Foreskin keratinocyte (primary cell): ENCODE measurements at places on chromosomes 16 and 17. TPM values are rescaled to one million over a fixed set of nuclear protein-coding genes. Genes with fewer than 3 reads are reported as not detected.

SLFN14 gene
- polyA plus RNA-seq, result not detected in 2 replicates

EVPLL gene
- 0.07 and 0.15 TPM in 2 replicates for polyA plus RNA-seq

ABCA8 gene
- not detected in 2 replicates for polyA plus RNA-seq

YPEL3 gene
- polyA plus RNA-seq, result 29.6 and 43.1 TPM in 2 replicates

KRTAP1-5 gene
- polyA plus RNA-seq, result not detected in 2 replicates

SMIM36 gene
- polyA plus RNA-seq, result not detected in 2 replicates

MPP3 gene
- polyA plus RNA-seq, result 4.1 and 5.5 TPM in 2 replicates

MYH13 gene
- not detected in 2 replicates for polyA plus RNA-seq

ZNF423 gene
- 0.01 TPM in 1 of 2 replicates, not detected in the other for polyA plus RNA-seq

KRT222 gene
- 1.1 and 1.5 TPM in 2 replicates for polyA plus RNA-seq

CDIP1 gene
- 50.2 and 52.6 TPM in 2 replicates for polyA plus RNA-seq

NOXO1 gene
- polyA plus RNA-seq, result 2.3 and 2.7 TPM in 2 replicates

KCNG4 gene
- polyA plus RNA-seq, result not detected in 2 replicates

ITGA2B gene
- polyA plus RNA-seq, result 0.08 and 0.13 TPM in 2 replicates

SLC12A3 gene
- 0.03 TPM in 1 of 2 replicates, not detected in the other for polyA plus RNA-seq

EVI2A gene
- polyA plus RNA-seq, result 0.10 TPM in 1 of 2 replicates, not detected in the other
